ENCODE measurements at places on chromosomes 7 and 10.

- no peak for DNase-seq
These were observed 51.1 kb upstream of the OPN4 start for GRCh38 chr10:86603256-86603655.

DNA sequence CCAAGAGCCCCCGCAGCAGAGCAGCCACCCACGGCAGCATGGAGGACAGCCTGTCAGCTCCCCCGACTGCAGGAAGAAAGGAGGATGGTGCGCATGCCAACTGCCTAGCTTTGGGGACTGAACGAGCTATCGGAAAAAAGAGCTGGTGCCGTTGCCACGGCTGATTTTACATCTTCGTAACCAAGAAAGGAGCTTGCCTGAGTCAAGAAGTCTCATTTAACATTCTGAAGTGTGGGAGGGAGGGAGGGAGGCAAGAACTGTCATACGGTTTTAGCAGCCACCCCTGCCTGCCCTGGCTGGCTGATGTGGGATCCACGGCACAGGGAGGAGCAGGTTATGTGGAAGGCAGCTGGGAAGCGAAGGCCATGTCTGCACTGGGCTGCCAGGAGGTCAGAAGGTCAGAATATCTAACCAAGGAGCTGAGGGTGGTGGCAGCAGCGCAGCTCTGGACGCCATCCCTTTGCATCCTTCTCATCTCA is 74.7 kb upstream of the CAMK2B start:
- DNase-seq = no peak

GRCh38 chr7:30928254-30928872 is 16.7 kb downstream of the AQP1 start:
- DNase-seq = no peak

- no peak for DNase-seq
These were observed 23.8 kb upstream of the IFIT2 start for GRCh38 chr10:89278034-89278535.

GRCh38 chr7:14837216-14837615 is 65.3 kb downstream of the DGKB start:
- DNase-seq = no peak

DNA sequence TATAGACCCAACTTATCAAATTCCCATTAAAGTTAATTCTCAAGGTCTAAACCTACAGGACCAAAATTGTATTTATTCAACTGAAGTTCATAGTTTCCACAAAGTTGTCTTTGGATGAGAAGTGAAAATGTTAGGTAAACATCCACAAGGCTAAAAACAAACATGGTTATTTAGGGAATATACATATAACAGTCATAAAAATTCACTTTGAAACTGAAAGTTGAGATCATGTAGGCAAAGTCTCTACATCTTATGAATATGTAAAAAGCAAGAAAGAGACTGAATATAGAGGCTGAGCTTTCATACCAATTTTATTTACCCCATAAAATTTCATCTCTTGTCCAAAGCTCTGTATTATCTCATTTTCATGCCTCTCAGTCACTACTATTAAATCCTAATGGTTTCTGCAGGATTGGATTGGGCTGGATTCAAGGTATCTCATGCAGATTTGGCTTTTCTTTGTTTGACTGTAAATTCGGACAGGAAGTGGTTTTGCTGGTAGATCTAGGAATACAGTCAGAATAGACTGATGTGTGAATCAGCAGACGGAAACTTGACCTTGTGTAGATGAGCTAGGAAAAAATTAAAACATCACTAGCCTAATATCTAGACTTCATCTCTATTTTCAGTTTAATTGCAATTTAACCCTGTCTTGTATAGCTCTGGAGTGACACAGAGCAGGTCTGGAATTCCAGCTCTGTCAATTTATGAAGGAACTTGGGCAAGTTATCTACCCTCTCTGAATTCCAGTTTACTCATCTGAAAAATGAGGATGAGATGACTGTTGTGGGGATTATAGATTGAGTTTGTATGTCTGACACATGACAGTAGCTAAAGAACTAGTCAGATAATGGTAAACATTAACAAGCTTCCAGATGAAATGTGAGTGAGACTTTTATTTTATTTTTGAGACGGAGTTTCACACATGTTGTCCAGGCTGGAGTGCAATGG is 27.3 kb upstream of the SKAP2 start:
- no peak for DNase-seq

- no peak for DNase-seq
These were observed 141.7 kb downstream of the AUTS2 start for GRCh38 chr7:69739931-69740431.

DNA sequence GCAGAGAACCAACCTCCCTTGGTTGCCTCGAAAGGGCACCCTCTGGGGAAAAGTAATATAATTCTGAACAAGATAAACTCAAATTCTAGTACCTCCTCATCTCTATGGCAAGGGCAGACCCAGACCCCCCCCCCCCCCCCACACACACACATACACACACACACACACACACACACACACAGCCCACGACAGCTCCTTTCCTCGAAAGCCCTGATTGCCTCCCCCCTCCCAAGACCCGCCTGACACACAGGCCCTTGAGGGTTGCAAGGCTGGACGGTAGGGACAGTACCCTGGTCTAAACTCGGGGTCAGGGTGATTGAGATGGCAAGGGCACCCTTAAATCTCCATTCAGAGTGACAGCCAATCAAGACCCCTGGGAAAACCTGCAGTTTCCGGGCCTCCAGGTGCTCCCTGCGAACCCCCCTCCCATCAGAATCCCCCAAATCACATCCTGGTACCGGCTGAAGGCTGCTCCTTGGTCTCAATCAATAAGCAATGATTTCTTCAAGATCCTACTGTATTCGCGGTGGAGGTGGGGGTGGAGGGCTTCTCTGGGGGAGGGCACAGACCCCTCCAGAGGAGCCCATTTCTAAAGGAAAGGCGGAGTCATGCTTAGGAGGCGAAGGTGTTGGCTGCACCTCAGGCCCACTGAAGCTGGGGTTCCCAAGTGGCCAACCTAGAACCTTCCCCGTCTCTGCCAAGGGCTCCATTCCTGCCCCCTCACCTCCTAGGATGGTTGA is 100.7 kb downstream of the HIP1 start:
- no peak for DNase-seq

GRCh38 chr7:30146127-30146612 is 11.4 kb downstream of the MTURN start:
- DNase-seq = no peak

DNA sequence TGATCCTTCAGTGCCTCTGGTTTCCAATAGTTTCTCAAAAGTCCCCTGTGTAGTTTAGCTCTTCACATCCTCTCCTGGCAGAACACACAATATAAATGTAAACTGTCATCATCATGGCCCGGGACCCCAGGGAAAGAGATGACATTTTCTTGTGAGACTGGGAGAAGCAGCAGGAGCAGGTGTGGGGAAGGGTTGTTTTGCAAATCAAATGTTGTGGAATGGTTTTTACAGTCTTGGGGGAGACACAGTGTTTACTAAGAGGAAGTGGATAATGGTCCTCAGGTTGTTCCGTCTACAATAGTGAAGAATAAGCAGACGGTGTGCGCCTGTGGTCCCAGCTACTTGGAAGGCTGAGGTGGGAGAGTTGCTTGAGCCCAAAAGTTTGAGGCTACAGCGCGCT is 159.1 kb downstream of the SEC23IP start:
- DNase-seq = no peak

GRCh38 chr7:27863880-27864279 is 123.9 kb downstream of the TAX1BP1 start:
- DNase-seq = no peak

GRCh38 chr10:118423800-118424442 is 81.8 kb upstream of the FAM204A start:
- DNase-seq = peak; percentile 48

- DNase-seq = no peak
These were observed 147.2 kb upstream of the RHEB start for GRCh38 chr7:151666886-151667285.

- DNase-seq = no peak
These were observed 94.4 kb downstream of the AHR start for GRCh38 chr7:17392846-17393245.

GRCh38 chr10:101007915-101008822 is 8.6 kb downstream of the LZTS2 start:
- no peak for DNase-seq

DNA sequence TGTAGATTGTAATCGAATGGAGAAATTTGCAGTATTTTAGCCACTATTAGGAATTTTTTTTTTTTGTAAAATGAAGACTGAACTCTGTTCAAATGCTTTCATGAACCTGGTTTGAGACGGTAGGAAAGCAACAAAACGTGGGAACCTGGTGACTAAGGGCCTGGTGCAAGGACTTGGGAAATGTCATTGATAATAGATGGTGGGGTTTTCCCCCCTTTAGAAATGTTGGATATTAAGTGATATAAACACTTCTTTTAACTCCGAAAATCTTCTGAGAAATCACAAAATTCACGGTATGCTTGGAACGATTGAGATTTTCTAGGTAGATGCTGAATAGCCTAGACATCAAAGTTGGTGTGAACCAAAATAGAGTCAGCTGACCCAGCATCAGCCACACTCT is 6.4 kb downstream of the IFIT2 start:
- DNase-seq = no peak

DNA sequence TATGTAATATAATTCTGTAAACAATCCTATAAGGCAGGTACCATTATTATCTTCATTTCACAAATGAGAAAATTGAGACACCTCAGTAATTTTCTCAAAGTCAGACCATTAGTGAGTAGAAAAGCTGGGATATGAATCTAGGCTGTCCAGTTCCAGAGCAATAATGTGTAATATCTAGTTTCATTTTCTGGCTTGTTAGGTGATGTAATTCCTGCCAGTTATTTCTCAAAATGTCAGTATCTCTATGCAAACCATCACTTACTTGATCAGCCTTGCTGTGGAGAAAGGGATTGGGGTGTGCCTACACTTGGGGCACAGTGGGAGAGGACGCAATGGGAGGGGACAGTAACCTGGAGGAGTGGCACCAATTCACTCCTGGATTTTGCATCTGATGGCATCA is 157.5 kb downstream of the LYZL1 start:
- DNase-seq = no peak

DNA sequence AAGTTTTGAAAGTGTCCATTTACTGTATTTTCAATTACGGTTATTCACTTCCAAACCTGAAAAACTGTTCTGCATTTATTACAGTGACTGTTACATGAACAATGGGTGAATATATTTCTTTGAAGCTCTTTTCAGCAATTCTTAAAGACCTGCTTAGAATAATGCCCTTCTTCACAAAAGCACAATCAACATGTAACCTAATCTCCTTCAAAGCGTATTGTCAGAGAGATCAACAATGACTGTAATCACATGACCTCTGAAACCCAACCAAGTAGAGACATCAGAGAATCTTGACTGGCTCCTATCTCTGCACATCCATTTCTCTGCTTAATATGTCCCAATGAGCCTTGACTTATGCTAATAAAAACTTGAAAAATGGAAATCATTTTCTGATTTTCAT is 126.7 kb downstream of the NRCAM start:
- no peak for DNase-seq

DNA sequence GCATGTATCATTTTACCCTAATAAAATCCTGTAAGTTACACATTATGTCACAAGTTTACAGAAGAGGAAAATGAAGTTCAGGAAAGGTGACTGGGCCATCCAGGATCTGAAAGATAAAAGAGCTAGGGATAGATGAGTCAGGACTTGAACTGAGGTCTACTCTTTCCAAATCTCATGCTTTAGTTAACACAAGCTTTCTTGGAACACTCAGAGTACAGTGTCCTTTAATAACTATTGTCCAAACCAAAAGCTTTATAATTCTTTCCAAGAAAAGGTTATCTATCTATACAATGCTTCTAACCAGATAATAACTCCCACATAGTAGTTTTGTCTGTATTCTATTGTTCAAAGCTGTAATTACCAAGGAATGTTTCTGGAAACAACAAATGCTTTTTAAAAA is 164.6 kb downstream of the LRRN3 start:
- DNase-seq = no peak
